ENCODE measurements at places on chromosomes 4 and X.

- DNase-seq = no peak
These were observed 2.2 kb upstream of the APELA start for GRCh38 chr4:164874789-164875188.

DNA sequence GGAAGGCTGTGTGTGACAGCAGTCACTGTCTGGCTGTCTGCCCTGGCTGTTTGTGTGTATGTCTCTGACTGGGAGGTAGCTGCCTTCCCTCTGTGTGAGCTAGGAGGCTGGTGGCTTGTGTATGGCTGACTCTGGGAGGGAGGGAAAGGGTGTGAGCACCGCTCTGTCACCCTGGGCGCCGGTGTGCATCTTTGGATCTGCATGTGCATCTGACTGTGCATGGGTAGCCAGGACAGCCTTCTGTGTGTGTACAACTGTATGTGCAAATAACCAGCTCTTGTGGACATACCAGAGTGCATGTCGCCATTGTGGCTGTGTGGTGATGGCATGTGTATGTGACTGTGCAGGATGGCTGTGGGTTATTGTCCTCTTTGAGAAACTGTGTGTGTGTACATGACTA, 7.4 kb upstream of the ERAS start:
- no peak for DNase-seq

DNA sequence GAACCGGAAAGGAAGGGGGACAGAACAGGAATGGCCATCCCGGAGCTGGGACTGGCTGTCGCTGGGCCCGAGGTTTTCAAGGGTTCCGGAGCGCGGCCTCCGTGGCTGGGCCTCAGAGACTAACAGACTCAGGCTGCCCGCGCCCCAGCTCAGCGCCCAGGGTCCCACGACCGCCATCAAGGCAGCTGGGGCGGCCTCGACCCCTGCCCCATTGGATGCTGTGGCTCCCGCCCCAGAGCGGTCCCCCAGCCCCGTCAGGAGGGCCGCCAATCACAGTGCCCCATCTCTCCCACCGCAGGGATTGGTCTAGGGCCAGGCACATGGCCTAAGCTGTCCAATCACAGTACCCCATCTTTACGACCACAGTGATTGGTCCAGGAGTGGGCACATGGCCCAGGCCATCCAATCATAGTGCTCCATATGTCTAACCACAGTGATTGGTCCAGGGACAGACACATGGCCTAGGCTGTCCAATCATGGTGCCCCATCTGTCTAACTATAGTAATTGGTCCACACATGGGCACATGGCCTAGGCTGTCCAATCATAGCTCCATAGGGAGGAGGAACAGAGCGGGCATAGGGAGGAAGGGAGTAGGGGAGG, 105.3 kb upstream of the NKX1-1 start:
- no peak for DNase-seq

GRCh38 chr4:93960450-93960849, 131.9 kb downstream of the ATOH1 start:
- DNase-seq = no peak

GRCh38 chr4:98411731-98412130, 150.5 kb downstream of the RAP1GDS1 start:
- no peak for DNase-seq

DNA sequence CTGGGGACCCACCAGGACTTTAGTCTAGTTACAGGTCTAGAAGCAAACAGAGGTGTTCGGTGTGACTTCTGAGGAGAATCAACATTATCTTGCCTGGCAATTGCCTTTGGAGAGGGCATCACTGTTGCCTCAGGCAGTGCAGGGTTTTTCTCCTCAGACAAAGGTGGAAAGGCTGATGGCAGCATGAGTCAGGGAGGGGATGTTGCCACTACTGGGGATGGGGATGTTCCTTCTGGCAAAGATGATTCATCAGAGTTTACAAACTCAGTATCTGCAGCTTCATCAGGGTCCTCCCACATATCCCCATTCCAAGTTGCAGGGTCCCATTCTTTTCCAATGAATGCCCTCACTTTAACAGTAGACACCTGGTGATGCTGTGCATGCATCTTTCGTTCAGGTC, 91.3 kb upstream of the GALNTL6 start:
- DNase-seq = no peak

DNA sequence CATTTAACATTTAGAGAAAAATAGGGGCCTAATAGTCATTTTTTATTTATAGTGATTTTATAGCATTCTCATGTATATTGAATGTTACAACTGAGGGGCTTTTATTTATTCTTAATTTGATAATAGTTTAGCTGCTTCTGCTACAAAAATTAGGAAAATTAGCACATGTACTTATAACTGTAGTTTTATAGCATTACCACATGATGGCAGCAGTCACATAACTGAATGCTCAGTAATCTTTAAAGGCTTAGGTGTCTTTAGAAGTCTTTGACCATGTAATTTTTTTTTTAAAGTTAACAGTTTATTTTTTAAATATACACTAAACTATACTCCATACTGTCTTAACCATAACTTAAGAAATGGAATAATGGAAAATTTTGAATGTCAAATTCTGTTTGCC, 136.6 kb downstream of the STAG2 start:
- DNase-seq = no peak

DNA sequence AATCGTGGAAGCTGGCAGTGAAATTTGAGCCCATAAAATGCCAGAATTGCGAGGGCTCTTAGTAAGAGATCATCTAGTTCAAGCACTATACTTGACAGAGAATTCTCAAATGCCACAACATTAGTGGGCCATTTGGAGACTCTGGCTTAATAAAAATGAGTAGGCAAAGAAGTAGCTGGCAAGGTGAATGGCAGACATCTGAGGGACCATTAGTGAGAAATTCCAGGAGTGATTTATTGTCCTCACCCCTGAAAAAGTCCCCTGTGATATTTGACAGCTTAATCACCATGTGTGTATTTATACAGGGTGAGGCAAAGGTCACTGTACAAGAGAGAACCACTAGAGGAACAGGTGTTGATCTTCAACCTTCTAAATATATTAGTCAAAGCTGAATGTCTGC, 207.5 kb downstream of the CHRDL1 start:
- DNase-seq = no peak

DNA sequence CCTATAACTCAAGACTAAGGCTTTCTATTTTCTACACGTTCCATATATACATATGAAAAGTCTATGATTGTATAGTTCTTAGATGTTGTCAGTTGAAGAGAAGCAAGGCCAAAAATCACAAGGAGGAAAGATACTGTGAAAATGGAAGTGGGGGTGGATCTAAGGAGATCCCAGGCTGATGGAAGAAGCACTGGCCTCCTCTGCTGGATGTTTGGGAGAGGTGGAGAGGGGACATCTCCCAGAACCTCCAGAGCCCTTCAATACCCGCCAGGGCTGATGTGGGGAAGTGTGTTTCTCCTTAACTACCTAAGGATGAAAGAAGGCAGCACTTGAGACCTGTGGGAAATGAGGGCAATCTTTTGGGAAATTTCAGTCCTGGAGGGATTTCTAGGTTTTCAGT, 67.4 kb downstream of the RASGEF1B start:
- no peak for DNase-seq
